ENCODE measurements at places on chromosomes 2 and 18.

DNA sequence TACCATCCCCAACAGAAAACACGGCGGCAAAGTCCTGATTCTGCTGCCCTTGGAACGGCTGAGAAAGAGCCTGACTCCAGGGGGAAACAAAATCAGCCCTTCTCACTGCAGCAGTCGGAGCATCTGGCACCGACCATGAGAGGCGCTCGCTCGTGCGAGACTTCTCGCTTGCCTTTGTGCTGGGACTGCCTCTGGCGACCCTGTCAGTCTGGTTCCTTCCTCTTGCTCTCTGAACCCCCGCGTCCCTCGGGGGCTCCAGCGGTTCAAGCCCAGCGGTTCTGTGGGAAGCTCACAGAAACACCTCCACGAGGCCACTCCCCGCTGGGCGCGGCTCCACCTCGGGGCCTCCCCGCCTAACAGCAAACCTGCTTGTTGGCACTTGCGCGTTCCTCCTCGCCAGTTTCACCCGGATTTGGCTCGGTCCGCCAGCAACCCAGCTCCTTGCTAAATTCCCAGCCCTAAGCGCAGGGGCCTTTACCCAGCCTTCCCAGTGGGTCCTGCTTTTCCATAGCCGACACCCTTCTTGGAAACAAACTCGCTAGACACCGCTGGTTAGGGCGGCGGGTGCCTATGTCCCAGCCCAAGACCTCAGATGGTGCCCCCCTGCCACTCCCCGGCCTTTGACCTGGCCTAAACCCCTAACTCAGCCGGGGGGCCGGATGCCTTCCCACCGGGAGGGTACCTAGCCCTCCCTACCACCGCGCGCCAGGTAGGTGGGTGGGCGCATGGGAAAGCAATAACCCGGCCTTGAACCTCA, 2.2 kb downstream of the RND3 start:
- peak; percentile 68 for DNase-seq

DNA sequence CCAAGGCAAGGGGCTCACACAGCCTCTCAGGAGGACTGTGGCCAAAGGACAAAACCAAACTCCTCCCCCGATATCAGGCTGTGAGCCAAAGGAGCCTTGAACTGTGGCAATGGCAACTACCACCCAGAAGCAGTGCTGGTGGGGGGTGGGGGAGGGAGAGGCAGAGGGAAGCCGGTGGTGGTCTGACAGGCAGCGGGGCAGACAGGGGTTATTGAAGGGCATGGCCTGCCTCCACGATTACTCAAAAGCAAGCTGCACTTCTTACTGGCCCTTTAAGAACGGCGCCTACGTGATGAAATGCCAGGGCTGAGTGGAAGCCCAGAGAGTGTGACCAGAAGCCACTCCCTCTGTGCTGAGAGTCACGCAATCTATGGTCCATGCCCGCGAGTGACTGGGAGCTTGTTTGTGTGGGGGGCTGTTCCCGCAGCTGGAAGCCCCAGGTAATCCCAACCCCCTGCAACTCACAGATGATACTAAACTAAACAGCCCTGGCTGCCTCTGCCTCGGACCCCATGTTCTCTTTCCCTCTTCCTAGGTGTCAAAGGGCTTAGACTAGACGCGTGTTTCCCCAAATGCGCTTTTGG, 128.2 kb upstream of the CXCR4 start:
- peak; percentile 18 for DNase-seq

- peak; percentile 79 for DNase-seq
Measured at GRCh38 chr2:216735086-216735485, 39.7 kb upstream of the IGFBP5 start.

DNA sequence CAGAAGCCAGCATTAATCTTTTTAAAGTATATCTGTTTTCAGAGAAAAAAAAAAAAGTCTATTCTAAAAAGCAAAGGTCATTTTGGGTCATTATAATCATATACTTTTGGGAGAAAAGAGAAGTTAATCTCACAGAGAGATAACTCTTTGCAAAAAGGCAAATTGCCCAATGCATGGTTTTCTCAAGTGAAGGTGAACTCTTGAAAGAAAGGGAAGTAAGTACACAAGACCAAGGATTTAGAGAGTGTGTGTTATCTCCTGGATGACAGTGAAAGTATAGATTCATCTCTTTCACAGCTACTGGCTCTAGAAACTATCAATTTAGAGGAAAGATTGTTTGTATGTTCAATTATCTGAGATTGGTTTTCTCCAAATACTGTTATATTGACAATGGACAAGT, 151.4 kb downstream of the CD8B2 start:
- no peak for DNase-seq

- DNase-seq, result no peak
Measured at GRCh38 chr2:217981971-217982370, 20.8 kb downstream of the TNS1 start.

- DNase-seq, result no peak
Measured at GRCh38 chr2:70310899-70311298, 9.0 kb upstream of the FAM136A start.

DNA sequence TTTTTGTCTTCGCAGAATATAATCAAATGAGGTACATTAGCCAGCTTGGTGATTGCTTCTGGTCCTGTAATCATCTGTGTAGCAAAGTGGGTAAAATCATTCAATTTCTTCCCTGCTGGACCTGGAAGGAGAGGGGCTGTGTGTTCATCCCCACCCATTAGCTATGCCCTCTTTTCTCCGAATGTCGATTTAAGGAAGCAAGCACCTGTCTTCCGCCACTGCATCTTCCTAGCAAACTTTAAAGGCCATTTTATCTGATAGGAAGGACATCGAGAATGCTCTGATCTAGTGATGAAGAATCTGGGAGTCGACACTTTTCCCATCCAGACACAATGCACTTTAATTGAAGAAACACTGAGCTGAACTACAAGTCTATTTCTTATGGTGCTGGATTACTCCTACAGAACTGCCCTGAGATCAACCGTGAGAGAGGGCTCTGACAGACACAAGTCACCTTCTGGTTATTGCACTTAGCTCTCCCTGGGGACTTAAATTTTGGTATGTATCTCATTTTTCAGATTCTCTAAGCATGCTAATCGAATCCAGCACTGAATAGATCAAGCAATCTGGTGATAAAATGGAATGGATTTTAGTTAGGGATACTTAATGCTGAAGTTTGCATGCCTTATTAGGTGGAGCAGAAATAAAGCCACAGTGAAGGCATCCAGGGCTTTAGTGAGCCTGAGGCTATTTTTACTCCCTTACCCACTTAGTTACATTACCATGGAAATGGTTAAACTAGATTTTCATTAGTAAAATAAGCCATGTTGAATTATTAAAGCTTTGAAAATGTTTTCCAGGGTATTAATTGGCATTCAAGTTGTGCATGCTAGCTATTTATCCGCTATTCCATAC, 1.3 kb downstream of the NYAP2 start:
- DNase-seq, result no peak

DNA sequence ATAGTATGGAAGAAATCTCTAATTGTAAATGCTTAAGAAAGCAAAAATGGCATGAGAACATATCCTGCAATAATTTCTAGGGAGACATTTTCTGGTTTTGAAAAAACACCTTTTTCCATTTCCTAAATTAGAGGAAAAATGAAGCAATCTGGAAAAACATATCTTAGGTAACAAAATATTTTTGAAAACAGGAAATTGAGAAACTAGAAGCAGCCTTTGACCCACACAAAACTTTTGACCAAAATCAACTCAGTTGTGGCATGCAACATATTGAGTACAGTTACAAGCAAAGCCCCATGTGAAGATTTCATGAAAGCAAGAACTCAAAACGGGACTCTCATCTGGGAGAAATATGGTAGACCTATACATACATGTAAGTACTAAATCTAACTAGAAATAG, 28.6 kb upstream of the CHAC2 start:
- DNase-seq, result no peak

- no peak for DNase-seq
Measured at GRCh38 chr2:64581777-64582539, 57.8 kb downstream of the AFTPH start.

- DNase-seq, result no peak
Measured at GRCh38 chr18:506264-506663, 5.8 kb upstream of the COLEC12 start.
